ENCODE measurements at places on chromosomes 4 and X.

DNA sequence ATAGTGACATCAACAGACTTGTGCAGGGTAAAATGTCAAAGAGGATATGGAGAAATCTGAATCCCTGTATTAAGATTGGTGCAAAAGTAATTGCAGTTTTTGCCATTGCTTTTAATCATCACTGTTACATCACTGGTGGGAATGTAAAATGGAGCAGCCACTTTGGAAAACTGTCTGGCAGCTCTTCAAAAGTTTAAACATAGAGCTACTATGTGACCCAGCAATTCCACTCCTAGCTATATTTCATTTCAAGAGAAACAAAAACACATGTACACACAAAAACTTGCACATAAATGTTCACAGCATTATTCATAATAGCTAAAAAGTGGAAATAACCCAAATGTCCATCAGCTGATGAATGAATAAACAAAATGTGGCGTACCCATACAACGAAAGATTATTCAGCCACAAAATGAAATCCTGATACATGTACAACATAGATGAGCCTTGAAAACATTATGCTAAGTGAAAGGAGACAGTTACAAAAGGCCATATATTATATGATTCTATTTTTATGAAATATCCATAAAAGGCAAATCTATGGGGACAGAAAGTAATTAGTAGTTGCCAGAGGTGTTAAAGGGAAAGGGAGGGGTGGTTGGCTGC lies 106.4 kb downstream of the AMELX start:
- DNase-seq: no peak

DNA sequence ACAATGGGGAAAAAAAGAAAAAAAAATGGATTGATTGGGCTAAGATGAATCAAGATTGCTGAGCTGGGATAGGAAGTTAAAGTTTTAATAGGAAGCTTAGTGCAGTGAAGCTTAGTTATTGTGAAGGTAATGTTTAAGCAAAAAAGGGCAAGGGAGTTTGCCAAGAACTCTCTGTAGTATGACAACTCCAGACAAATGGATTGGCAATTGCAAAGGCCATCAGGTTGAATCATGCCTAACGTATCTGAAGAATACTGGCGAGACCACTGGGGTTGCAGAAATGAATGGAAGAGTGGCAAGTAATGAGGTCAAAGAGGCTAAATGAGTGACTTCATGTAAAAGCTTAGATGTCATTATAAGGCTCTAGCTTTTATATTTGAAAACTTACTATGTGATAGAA lies 1654.0 kb downstream of the PCDH7 start:
- DNase-seq: no peak

GRCh38 chrX:51697397-51697796 lies 12.9 kb upstream of the CENPVL1 start:
- no peak for DNase-seq

- DNase-seq: no peak
Observed at GRCh38 chr4:108139089-108139488, 29.6 kb downstream of the LEF1 start.

- no peak for DNase-seq
Observed at GRCh38 chrX:46755671-46756070, 3.2 kb downstream of the SLC9A7 start.

GRCh38 chr4:181432335-181432734 lies 810.9 kb upstream of the TENM3 start:
- no peak for DNase-seq

DNA sequence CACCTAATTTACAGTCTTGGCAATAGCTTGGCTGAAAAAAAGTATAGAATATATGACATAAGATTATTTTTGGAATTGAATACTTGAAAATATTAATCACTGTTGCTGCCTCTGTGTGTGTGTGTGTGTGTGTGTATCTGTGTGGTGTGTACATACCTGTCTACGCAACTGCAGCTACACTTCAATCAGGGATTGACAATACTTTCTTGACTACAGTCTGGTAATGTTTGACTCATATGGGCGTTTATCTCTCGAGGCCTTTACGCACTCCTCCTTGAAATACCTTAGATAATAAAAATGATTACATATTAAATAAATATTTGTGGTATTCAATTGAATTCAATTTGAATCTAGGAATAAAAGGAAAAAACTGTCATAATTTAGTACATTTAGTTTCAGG lies 565.2 kb downstream of the PCDH18 start:
- no peak for DNase-seq

GRCh38 chr4:80336582-80336981 lies 1.1 kb downstream of the CFAP299 start:
- DNase-seq: no peak

DNA sequence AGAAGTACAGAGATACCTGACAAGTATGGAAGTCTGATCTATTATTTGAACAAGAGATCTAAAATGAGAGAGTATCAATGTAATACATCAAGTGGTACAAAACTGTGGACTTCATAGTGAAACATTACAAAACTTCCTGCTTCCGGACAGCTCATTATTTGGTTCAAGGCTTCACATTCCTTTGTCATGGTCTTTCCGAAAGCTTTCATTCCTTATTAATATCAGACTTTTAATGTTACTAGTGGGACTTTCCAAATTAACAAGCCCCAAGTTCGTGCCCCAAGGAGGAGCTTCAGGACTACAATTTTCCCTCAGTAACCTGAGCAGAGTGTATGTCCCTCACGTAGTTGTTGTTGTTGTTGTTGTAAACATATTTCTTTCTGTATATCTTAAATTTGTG lies 1.2 kb downstream of the CHIC2 start:
- DNase-seq: no peak

DNA sequence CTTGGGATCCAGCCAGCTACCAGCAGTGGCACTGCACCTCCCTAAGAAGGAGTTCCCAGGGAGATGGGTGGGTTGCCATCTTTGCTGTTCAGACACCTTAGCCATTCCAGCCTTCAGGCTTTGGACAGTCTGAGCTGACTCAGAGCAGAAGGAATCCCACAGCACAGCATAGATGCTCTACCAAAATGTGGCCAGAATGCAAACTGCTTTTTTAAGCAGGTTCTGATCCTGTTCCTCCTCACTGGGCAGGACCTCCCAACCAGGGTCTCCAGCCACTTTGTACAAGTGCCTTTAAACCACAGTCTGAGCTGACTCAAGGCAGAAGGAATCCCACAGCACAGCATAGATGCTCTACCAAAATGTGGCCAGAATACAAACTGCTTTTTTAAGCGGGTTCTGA lies 209.0 kb downstream of the NPNT start:
- no peak for DNase-seq

- DNase-seq: no peak
Observed at GRCh38 chrX:47723689-47724088, 64.7 kb upstream of the UXT start.

DNA sequence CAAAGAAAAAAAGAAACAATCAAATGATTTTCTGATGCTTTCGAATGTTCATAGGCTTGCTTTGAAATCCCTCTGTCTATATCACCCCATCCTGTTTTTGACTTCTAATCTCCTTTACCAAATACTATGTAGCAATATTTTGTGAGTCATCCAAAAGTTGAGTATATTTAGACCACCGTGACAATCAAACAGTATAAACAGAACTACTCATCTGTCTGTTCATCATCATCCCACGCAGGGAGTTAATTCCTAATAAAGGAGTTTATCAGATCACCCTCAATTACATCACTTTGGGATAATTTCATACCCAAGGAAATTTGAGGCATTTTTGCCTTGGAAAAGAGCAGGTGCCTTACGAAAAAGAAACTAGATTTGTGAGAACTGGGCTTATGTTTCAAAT lies 212.9 kb downstream of the CBR4 start:
- DNase-seq: no peak

- no peak for DNase-seq
Observed at GRCh38 chr4:26441102-26441501, 49.2 kb downstream of the CCKAR start.

- DNase-seq: peak; percentile 55
Observed at GRCh38 chrX:154373340-154374306, 811 bp downstream of the FLNA start.

DNA sequence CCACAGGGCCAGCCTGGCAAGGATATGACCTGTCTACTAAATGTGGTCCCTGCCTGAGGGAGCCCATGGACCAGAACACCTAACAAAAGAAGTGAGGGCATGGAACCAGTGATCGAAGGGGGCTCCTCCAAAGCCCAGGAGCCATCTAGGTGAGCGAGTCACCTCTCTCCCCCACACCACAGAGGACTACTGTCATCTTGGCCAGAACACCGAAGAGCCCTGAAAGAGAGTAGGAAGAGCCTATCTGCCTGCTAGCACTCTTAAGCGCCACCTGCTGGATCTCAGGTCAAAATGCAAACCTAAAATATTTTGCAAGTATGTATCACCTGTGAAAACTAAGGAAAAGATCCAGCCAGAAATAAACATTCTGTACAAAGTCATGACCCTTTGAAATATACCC lies 137.9 kb upstream of the ZXDB start:
- no peak for DNase-seq

- DNase-seq: no peak
Observed at GRCh38 chrX:140933016-140933415, 69.4 kb upstream of the SPANXB1 start.

GRCh38 chr4:126727461-126727860 lies 905.3 kb upstream of the INTU start:
- no peak for DNase-seq

- no peak for DNase-seq
Observed at GRCh38 chr4:172152284-172152683, 339.1 kb downstream of the GALNTL6 start.

DNA sequence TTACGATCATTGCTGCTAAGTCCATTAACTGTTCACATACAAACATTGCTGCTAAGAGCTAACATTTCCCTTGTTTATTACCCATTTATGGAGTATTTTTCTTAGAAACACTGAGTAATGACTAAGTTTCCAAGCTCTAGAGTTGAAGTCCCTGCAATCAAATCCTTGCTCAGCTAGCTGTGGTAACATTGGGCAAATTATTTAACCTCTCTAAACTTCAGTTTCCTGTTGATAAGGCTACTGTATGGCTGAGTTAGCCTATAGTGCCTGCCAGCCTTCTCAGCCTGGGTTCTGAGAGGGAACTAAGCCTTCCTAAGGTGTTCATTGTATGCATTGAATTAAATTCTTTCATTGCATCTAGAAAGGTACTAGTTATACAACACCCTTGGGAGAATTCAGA lies 15.2 kb upstream of the SCOC start:
- DNase-seq: no peak

DNA sequence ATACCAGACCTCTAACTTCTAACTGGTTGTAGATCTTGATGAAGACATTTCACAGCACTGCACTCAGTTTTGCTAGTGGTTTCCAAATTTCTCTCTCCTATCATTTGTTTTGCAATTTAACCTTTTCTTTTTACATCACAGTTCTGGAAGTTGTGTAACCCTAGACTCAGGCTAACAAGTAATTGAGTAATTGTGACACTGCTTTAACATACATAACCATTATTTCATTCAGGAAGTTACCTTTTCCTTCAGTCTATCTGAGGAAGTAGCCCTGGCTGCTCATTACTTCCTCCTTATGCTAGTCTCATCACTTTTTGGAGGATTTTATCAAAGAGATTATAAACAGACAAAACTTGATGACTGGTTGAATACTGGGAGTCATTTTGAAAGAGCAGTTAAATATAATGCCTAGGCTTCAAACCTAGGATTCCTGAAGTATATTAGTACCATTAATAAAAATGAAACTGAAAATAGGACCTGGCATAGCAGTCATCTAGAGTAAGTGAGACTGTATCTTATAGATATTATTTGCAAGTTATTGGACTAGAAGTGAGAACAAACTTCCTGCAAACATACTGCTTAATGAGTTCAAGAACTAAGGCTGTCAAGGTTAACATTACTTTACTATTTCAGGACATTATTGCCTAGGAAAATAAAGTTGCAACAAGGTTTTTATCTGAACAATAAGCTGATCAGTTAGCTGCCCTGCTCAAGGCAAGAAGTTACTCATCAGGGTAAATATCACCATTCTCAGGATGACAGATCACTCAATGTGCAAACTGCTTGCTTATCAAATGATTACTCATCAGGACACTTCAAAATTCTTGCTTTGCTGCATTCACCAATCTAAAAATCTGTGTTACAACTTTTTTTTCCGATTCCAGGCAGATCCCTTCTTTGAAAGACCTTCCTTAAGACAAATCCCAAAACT lies 25.6 kb upstream of the TEX13C start:
- DNase-seq: no peak

DNA sequence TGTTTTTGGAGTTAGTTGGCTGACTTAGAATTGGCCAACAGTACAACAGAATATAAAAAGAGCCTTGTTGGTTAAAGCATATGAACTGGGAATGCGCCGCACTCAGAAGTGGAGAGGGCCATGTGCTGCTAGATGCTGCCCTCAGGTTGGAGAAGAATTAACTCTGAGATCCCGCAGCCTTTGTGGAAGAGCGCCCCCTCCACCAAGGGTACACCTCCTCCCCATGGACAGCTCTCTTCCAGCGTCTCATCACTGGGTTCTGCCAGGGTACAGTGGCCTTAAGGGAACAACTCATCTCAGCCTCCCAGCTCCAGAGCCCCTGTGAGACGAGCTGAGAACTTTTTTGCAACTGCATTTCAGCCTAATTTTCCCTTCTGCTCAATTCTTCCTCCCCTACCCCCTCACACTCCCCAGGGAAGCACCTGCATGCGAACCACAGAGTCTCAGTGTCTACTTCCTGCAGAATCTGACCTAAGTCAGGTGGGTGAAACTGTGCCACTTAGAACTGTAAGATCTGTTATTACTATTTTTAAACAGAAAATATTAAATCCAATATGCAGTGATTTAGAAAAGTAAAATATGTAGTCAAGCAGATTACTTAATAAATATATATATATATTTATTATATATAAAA lies 380.6 kb downstream of the RAB28 start:
- DNase-seq: no peak

DNA sequence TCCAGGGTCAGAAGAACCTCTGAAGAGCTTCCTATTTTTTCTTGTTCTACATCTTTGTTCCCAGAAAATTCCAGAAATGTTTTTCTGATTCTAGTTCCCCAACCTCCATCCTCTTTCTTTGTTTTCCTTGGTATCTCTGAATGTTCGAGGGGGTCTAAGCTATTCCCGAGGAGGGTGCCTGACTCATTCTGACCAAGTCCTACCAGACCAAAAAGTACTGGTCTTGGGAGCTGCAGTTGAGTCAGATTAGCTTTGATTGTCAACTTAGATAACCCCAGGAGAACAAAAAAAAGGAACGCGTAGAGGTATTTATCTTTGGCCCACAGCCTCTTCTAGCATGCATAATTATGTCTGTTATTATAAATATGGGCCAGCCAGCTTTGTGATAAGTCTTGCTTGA lies 12.1 kb upstream of the TENM3 start:
- DNase-seq: no peak

DNA sequence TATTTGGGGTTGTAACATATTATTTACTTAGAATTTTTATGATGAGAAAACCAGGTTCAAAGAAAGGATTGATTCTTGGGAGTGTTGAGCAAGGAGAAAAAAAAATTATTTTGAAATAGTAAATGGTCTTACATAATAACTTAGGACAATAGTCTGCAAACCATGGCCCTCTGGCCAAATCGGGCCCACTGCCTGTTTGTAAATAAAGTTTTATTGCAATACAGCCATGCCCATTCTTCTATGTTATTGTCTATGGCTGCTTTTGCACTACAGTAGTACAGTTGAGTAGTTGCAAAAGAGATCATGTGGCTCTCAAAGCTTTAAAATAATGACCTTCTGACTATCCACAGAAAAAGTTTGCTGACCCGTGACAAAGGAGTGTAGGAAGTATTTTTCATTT lies 63.2 kb upstream of the MCUB start:
- no peak for DNase-seq

Data from NCI-H1092 (cell line).